ENCODE measurements at places on chromosomes 2 and 18.

DNA sequence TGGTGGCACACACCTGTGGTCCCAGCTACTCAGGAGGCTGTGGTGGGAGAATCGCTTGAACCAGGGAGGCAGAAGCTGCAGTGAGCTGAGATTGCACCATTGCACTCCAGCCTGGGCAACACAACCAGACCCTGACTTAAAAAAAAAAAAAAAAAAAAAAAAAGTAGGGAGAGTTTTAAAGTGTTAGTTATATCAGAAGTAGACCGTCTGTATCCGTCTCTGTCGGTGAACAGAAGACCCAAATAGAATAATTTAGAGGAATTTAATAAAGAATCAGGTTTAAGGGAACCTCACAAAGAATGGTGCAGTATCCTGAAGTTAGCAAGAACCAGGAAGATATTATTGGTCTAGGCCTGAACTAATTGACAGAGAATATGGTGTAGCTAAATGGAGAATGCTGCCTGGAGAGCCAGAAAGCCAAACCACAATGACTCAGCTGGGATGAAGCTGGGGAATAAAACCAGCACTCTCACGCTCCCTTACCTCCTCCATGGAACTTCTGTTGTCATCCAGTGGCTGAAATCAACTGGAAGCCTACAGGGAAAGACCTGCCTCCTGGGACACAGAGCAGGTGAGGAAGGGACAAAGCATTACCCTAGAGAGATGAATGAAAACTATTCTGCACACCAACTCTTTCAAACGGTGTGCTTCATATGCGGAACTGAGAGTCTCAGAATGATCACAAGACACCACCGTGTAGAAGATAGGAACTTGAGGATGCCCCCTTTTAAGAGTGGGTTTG, 39.1 kb upstream of the PLEKHM3 start:
- DNase-seq, result no peak

- no peak for DNase-seq
These were observed 98.8 kb downstream of the DPP4 start for GRCh38 chr2:161975062-161975812.

GRCh38 chr2:196234672-196235071, 63.3 kb upstream of the STK17B start:
- DNase-seq, result no peak

- DNase-seq, result no peak
These were observed 173.0 kb upstream of the ALKAL2 start for GRCh38 chr2:460861-461260.

DNA sequence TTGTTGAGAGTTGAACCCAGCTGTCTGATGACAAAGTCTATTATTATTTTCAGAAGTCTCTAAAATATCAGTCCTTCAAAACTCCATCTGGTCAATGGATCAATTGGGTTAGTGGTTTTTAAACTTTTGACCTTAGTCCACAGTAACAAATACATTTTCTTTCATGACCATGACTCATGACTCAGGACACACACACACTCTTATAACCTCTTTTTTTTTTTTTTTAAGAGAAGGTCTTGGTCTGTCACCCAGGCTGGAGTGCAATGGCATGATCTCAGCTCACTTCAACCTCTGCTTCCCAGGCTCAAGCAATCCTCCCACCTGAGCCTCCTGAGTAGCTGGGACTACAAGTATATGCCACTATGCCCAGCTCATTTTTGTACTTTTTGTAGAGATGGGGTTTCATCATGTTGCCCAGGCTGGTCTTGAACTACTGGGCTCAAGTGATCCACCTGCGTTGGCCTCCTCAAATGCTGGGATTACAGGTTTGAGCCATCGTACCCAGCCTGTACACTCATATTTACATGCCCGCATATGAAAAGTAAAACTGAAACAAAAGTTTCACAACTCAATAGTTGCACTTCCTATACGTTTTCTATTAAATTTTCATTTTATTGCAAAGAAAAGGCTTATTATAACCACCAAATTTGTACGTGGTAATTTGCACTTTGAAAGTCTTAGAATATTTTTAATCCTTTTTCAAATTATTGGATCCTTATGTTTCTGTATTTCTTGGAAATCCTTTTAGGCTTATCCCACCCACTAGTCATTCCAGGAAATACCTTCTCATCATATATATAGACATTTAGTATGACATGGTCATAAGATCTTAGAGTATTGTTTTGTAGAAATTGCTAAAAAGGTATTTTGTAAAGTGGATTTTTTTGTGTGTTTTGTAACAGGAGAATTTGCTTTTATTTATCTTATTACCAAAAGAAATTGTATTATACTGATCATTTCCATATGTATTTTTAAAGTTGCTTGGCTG, 199.0 kb downstream of the LPIN1 start:
- no peak for DNase-seq

GRCh38 chr2:30503007-30503694, 56.1 kb downstream of the LCLAT1 start:
- DNase-seq, result no peak

DNA sequence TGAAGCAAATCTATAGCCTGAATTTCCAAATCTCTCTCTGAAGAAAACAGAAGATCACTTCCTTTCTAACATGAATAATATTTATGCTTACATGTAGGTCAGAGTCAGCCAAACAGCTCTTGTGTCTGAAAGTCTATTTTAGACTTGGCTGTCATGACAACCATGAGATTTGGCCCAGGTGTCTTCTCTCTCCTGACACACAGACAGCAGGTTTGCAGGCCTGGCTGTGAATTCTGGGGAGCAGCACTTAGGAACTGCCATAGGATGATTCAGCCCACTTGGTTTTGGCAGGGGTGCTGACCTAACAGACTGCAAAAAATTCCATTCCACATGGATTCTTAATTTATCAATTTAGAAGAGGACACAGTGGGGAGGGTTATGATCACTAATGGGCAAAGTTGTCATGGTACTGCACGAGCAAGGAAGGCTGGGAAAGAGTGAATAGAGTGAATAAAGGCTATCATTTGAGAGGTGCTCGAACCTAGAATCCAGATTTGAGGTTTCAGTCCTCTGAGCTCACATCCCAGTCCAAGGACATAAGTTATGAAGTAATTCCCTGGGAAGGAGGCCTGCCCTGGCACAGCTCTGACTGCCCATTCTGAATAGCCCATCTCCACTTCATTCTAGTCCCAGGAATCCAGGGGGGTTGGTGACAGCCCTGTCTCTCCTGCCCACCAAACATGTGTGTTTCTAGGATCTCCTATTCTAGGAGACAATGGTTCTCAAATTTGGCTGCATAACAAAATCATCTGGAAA, 453.9 kb upstream of the TRIB2 start:
- DNase-seq, result peak; percentile 84

- no peak for DNase-seq
These were observed 415.9 kb downstream of the EPHA4 start for GRCh38 chr2:221156062-221156734.

DNA sequence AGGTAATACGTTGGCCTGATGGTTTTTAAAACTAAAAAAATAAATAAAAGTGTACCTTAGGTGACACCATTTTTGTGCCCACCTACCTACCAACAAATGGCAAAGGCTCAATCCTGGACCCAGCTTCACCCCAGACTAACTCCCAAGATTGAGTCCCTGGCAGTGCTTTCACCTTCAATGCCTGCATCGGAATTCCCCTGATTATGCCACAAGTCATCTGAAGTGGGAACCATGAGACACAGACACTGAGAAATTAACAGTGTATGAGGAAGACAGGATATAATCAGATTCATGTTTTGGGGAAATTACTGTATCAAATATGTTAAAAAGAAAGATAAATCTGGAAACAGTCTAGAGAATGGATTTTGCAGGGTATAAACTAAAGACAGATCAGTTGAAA, 41.6 kb downstream of the ZBTB14 start:
- no peak for DNase-seq

GRCh38 chr2:88735853-88736252, 44.4 kb downstream of the RPIA start:
- DNase-seq, result no peak

GRCh38 chr2:227257820-227258219, 67.2 kb upstream of the MFF start:
- DNase-seq, result no peak

DNA sequence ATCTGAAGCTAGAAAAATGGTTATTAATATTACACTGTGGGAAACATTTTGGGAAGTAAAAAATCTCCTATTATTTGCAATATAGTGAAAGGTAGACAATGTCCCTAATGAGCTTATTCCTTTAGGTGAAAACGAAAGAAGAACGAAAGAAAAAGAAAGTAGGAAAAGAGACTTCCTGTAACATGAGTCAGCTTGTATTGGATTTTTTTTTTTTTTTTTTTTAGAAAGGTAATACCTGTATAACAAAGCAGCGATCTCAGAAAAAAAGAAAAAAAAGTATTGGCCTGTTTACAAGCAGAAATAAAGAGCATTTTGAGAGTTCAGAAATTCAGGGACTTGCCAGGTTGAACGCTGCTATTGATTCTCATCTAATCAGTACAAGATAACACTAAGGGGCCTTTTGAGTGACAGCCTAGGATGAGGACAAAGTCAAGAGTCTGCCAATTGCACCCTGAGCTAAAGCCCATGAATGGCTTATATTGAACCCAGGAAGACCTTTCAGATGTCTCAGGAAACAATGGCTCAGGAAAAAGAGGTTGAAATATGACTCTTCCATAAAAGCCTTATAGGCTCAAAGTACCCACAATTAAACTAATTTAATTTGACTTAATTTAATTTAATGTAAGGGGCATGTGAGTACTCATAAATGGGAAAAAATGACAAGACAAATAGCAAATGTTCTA, 615.6 kb upstream of the CDH2 start:
- DNase-seq, result no peak

- no peak for DNase-seq
These were observed 29.9 kb downstream of the PELI1 start for GRCh38 chr2:64114063-64114911.

All from cerebellar cortex (tissue), 1 donor.